ENCODE measurements at places on chromosomes 5 and 9.
A peak's percentile ranks its signal among the peaks of the same experiment; 100 is the strongest.

GRCh38 chr5:59732301-59732700 is 161.2 kb downstream of the PDE4D start:
- DNase-seq = no peak

GRCh38 chr5:61423487-61424145 is 91.6 kb downstream of the ZSWIM6 start:
- no peak for DNase-seq

DNA sequence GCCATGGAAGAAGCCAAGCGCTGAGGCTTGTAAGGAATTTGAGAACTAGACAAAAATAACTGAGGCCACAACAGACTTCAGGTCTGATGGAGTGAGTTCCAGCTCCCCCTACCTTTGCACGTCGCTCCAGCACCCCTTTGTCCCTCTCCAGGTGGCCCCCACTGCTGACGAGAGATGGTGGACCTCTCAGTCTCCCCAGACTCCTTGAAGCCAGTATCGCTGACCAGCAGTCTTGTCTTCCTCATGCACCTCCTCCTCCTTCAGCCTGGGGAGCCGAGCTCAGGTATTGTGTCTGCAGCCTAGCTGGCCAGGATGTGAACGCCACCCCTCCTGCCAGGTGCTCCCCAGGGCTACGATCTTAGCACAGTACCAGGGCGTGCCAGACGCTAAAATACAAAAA is 5.2 kb downstream of the BTNL9 start:
- DNase-seq = no peak

DNA sequence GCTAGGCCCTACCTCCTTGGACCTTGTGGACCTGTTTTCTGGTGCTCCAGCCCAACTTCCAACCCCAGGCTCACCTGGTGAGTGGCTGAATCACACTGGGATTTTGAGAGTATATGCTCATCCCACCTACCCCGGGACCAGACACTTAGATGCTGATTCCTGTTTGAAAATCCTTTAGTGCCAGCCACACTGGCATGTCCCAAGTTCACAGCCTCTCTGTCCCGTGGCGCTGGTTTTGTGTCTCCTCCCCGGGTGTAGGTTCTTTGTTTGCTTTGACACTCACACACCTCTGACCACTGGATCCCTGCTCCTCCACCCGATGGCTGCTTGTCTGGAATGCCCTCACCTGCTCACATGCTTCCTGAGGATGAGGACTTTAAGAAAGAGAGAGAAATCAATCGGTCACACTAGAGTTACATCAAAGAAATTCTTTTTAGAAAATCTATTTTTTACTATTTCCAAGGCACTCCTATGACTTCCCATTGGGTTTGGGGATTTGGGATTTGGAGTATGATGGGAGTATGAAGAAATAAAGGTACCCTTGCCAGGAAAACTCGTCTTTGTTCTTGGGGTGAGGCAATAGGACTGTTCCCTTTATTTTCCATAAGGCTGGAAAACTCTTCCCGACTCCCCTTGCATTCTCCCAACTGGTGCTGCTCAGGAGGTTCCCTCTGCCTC is 7.3 kb upstream of the SLC25A48 start:
- DNase-seq = no peak

- no peak for DNase-seq
These were observed 219.1 kb downstream of the ADAMTS6 start for GRCh38 chr5:65262649-65263059.

DNA sequence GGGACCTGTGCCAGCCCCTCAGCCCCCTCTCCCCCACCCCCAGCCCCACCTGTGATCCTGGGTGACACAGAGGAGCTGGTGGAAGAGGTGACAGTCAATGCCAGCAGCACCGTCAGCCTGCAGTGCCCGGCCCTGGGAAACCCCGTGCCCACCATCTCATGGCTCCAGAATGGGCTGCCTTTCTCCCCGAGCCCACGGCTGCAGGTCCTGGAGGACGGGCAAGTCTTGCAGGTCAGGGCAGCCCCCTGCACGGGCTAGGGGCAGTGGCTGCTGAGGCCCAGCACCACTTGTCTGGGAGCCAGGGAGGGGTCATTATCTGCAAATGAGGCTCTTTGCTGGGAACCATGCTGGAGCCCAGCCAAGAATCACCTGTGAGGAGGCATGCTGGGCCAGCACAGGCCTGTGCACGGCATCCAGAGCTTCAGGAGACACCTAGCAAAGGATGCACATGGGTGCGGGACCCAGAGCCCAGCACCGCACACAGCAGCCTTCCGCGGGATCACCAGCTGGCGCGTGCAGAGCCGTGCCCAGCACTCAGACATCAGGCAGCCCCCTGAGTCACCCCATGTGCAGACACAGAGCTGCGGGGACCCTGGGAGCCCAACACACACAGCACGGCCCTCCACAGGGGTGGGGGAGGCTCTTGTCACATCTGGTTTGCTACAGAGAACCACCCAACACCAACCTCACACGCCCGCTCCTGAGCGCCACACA is 62.0 kb upstream of the ASS1 start:
- no peak for DNase-seq

DNA sequence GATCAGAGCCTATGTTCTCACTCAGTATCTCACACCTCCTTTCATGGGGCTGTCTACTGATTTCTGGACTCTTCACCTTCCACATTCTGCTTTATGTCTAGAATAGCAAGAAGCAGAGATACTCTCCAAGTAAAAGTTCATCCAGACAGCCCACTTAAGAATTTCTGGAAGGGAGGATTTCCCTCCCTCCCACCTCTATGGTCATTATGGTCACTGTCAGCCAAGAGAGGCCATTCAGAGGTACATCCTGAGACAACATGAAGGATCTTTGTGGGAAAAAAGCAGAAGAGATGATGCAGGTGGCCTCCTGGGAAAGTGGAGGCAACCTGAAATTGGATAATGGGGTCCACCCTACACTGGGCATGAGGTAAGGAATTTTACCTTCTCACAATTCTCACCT is 179.5 kb upstream of the ZNF462 start:
- DNase-seq = no peak

GRCh38 chr5:172932313-172933017 is 26.8 kb upstream of the RPL26L1 start:
- peak; percentile 34 for DNase-seq
